T-helper 1 cell (primary cell): ENCODE measurements at places on chromosomes 11 and 22.

- DNase-seq: no peak
Observed at GRCh38 chr11:117475716-117476530, 148.3 kb downstream of the CEP164 start.

- DNase-seq: no peak
Observed at GRCh38 chr11:19173004-19173689, 28.6 kb downstream of the CSRP3 start.

GRCh38 chr11:1779806-1780699, 16.3 kb upstream of the CTSD start:
- DNase-seq: no peak

DNA sequence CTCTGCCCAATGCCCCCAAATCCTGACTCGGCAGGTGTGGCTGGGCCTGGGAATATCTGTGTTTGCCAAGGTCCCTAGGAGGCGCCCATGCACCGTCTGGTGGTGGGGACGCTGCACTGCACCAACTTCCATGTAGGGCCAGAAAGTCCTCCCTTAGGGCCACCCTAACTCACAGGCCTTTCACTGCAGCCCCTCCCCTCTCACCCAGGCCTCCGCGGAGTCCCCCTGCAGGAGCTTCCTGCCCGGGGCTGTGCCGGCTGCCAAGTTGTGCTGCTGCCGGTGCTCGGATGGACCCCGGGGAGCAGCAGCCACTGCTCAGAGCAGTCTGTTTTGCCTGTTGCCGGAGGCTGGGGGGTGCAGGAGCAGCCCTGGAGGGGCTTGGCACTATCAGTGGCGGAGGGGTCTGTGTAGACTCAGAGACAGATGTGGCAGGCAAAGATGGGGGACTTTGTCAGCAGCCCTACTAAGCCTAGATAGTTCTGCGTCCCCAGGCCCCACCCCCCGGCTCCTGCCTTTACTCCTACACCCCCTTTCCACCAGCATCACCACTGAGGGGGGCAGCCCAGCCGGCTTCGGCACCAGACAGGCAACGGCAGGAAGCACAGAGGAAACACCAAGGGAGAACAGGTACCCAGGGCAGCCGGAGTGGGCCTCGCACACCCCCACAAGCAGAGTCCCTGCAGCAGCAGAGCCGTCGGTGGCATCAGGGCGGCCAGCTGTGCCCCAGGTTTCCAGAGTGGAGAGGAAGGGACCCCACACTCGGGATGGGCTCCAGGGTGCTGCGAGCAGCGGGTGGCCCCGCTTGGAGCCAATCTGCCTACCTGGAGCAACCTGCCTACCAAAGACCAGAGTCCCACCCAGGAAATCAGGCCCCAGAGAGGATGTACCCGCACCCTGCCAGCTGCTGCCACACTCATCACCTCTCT, 124.3 kb downstream of the TRIM29 start:
- DNase-seq: no peak

GRCh38 chr22:20937031-20937793, 20.0 kb downstream of the CRKL start:
- DNase-seq: no peak

- no peak for DNase-seq
Observed at GRCh38 chr11:122293296-122294023, 177.4 kb upstream of the BLID start.

DNA sequence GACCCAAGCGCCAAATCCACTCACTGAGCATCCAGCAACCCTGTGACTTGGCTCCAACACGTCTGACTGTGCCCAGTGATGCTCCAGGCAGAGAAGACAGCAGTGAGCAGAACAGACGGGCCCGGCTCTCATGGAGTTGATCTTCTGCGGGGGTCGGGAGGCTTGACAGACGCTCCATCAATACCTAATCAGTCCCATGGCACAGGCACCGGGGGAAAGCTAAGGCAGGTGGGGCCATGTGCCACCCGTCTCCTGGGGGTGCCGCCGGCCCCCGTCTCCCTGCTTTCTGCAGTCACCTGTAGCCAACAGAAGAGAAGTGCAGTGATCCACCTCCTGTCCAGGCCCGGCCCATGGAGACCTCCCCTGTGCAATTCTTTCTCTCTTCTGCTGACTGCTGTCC, 47.5 kb downstream of the LINC01488 start:
- DNase-seq: no peak

- DNase-seq: no peak
Observed at GRCh38 chr11:6566704-6567370, 36.6 kb downstream of the RRP8 start.

GRCh38 chr22:39906207-39906606, 5.3 kb downstream of the GRAP2 start:
- DNase-seq: no peak

DNA sequence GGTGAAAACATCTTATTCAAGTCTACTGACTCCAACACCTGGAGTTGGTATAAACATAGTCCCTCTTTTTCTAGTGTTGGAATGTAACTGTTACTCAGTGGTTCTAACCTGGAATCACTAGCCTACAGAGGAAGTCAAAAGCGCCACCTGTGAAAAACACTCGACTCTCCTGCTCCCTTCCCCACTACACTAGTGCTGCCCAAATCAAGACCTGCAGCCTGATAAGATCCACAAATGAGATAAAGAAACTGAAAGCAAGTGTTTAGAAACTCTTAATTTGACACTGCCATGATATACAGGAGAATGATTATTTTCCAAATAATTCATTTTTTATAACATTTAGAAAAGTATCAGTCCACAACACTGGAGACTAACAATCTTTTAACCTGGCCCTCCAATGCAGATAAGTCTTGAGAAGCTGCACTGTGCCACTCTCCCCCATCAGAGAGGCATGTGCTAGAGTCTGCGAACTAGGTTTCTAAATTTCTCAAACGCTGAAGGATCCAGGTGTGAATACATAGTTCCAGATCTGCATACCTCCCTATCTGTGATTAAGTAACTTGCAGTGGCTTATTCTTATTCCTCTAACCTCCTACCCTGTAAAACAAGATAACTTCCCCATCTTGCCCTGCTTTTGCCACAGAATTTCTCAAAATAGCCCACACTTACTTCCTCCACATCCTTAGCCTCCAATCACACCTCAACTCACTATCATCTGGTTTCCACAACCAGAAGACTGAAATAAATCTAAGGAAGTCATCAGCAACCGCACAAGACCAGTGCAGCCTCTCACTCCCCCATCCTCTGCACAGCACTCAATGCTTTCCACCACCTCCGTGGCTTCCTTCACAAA, 88.1 kb downstream of the RRAS2 start:
- DNase-seq: no peak

GRCh38 chr11:10301656-10302358, 3.1 kb upstream of the ADM start:
- no peak for DNase-seq

GRCh38 chr22:45771057-45771456, 99.4 kb downstream of the ATXN10 start:
- no peak for DNase-seq

DNA sequence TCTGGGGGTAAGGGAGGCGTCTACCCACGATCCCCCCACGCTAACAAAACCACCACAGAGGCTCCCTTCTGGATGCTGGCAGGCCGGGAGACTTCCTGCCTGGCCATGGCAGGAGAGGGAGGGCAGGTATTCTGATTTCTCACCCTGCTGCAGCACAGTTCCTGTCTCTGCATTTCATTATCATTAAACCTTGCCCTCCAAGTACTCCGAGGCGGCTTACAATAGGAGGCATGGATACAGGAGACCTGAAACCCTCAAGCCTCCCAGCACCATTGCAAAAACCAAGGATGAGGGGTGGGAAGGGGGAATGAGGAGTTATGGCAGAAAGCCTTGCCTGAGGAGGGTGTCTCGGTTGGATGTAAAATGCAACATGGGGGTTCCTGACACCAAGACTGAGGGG, 44.1 kb upstream of the MN1 start:
- no peak for DNase-seq

DNA sequence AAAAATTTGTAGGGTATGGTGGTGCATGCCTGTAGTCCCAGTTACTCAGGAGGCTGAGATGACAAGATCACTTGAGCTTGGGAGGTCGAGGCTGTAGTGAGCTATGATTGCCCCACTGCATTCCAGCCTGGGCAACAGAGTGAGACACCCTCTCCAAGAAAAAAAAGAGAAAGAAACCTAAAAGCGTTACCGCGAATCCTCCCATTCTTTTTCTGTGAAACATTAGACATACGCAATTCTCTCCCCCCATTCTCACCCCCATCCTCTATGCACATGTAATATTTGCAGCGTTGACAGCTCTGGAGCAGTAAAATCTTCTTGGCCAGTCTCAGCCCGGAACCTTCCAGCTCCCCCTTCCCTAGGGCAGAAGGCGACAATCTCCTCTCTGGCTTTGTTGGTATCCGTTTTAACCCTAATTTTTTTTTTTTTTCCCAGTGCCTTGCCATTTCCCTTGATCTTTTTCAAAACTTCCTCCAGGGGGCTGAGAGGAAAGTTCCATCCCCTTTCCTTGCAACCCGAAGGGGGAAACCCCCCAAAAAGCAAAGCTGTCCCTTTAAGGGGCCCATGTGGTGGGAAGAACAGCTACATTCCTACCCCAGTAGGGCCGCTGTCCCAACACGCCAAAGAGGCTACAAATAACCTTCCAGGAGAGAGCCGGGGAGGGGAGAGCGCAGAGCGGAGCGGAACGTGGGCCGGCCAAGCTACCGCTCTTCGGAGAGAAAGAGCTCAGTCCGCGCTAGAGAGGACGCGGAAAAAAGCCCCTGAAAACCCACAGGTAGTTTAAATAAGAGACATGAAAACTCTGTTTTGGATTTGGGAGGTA, 1.9 kb downstream of the LRP4 start:
- no peak for DNase-seq

DNA sequence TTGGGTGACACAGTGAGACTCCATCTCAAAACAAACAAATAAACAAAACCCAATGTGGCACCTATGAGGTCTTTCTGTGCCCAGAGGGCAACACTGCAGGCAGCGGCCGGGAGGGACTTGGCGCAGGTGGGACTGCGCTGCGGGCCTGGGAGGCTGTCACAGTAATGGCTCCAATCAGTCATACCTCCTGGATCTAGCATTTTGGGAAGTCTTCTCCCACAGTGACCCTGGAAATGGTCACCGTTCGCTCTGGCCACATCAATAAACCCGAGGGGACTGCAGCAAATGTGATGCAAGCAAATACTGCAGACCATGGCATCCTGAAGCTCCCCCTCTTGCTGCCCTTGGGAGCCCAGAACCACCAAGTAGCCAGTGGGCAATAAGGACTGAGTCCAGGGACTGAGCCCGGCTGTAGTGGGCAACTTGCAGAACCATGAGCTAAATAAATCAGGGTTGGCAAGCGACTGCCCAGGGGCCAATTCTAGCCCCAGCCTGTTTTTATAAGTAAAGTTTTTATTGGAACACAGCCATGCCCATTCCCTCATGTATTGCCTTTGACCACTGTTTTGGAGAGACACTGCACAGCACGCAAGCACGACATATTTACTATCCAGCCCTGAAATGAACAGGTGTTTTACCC, 15.4 kb downstream of the SHANK2 start:
- no peak for DNase-seq

- no peak for DNase-seq
Observed at GRCh38 chr11:83278351-83278750, 7.8 kb downstream of the CCDC90B start.

- no peak for DNase-seq
Observed at GRCh38 chr11:3994030-3994640, 100.5 kb upstream of the RRM1 start.

DNA sequence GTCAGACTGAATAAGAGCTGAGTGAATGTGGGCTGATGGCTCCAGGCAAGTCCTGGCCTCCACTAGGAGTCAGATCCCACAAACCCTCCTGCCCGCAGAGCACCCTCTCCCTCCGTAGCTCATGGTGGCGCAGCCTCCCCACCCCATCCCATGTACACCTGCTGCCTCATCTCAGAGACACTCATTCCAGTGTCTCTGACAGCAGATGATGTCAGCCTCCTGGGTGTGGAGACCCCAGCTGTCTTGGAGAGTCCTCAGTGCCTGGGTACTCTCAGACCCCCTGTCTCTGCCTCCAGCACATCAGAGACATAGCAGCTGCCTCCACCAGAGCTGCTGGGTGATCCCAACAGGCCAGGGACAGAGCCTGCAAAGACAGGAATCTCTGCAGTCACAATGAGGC, 9.5 kb downstream of the IGLL5 start:
- DNase-seq: no peak

DNA sequence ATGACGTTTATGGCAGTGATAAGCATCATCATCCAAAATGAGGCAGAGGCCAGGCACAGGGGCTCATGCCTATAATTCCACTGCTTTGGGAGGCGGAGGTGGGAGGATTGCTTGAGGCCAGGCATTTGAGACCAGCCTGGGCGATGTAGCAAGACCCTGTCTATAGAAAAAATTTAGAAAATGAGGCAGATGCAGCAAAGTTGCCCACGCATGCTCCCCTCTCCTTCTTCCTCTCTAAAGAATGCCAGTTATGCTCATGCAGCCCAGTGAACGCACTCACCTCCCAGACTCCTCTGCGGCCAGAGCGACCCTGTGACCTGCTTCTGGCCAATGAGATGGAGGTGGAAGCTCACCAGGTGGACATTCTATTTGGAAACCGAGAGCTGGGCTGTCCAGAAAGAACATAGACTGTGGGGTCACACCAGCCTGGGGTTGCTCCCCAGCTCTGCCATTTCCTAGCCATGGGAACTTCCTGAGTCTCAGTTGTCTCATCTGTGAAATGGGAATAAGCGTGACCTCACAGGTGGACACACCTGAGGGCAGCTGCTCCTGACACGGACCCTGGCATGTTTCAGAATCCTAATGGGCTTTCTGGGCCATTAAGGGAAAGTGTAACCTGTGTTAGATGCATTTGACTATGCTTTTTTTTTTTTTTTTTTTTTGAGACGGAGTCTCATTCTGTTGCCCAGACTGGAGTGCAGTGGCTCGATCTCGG, 44.9 kb downstream of the MCM5 start:
- no peak for DNase-seq

DNA sequence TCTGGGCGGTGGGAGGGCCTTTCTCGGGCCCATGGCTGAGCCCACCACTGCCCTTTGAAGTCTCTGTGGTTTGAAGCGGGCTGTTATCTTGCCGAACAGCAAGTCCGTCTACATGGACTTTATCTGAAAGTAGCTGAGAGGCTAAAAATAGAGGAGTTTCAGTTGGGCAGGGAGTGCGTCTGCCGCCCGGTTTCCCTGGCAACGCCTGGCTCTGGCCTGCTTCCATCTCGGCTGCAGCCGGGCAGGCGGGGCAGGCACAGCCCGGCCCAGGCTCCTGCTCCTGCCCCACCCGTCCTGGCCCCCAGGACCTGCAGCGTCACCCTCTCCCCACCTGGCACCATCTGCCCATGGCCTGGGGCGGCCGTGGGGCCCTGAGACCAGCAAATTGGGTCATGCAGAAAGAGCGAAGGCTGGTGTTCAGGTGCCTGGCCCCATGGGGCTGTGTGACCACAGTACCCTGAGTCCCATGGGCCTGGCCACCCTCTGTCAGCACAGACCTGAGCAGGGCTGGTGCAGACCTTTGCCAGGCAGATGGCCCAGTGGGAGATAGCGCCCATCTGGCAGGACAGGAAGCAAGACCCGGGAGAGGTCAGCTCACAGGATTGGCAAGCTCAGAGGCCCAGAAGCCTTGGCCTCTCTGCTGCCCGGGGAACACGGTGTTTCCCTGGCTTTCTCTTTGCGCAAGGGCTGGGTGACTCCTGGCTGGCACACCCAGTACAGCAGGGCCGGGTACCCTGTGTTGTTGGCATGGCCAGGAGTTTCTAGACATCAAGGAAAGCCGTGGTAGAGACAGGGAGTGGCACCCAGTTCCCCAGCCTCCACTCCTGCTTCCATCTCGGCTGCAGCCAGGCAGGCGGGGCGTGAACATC, 79.1 kb upstream of the KCNQ1OT1 start:
- DNase-seq: no peak
